ENCODE measurements at places on chromosomes 2 and 18.
A peak's percentile ranks its signal among the peaks of the same experiment; 100 is the strongest.

DNA sequence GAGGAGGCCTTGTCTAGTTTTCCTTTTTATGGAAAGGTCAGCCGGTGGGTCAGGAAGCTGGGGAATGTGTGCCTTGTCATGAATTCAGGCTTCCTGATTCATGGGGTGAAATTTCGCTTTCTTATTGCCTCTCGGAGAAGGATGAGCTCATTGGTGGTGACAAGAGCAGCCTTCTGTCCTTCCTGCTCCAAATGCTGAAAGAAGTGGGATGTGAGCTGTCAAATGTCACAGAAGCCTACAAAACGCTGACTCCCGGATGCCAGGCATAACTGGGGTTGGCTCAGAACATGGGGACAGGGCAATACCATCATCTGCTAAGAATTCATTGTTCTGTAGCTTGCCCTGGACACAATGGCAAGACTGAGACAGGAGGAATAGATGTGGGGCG, 55.8 kb upstream of the FAM136A start:
- DNase-seq, result no peak

DNA sequence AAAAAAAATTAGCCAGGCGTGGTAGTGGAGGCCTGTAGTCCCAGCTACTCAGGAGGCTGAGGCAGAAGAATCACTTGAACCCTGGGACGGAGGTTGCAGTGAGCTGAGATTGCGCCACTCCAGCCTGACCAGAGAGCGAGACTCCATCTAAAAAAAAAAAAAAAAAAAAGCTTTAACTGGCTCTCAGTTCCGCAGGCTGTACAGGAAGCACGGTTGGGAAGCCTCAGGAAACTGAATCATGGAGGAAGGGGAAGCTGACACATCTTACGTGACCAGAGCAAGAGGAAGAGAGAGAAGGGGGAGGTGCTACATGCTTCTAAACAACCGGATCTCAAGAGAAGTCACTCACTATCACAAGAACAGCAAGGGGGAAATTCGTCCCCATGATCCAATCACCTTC, 505.6 kb upstream of the SLC8A1 start:
- no peak for DNase-seq

- DNase-seq, result no peak
Measured at GRCh38 chr2:176157499-176158185, 535 bp downstream of the HOXD3 start.

- DNase-seq, result no peak
Measured at GRCh38 chr2:176089843-176090395, 2.6 kb upstream of the HOXD13 start.

DNA sequence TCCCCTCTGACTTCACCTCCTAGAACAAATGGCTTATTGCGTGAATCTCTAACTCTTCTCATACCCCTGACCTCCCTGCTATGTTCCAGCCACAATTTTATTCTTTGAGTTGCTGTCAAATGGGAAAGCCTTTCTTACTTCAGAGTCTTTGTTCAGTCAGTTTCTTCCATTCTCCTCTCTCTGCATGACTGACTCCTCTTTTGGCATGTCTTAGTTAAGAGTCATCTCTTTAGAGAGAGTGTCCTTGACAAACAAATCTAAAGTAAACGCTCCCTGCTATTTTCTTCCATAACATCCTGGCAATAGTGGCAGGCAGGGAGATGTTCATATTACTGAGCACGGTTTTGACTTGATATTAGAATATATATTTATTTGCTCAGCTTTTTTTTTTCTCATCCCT, 170.7 kb upstream of the ERBB4 start:
- DNase-seq, result no peak

DNA sequence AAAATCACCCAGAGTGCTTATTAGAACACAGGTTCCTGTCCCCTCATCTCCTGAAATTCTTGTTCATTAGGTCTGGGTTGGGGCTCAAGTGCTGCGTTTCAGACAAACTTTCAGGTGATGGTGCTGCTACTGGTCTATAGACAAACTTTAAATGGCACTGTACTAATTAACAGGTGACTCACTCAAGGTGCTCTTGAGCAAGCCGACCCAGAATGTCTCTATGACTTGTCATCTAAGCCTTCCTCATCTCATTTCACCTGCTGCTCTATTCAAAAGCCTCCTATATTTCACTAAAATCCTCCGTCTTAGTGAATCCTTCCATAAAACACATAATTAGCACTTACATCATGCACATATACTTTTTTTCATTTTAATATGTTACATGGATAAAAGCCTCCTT, 29.9 kb upstream of the STK39 start:
- no peak for DNase-seq

DNA sequence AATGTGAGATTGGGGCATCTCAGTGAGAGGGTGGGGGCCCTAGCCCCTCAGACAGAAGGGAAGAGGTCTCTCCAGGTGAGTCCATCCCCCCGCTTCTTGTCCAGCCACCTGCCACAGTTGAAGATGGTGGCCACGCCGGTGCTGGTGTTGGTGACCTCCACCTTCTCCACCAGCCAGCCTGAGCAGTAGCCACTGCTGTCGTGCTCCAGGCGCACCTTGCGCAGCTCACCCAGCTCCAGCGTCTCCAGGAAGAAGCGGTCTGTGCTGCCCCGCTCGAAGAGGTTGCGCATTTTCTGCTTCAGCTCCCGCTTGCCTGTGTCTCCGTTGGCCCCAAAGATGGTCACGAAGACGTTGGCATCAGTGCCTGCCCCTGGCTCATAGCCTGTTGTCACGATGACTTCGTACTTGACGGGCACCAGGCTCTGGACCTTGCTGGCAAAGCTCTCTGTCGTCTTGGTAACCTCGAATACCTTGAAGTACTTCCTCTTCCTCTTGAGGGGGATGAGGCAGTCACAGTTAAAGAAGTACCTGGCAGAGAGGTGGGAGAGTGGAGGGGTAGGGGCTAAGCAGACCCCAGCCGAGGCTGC, 179.5 kb downstream of the LOXHD1 start:
- no peak for DNase-seq

DNA sequence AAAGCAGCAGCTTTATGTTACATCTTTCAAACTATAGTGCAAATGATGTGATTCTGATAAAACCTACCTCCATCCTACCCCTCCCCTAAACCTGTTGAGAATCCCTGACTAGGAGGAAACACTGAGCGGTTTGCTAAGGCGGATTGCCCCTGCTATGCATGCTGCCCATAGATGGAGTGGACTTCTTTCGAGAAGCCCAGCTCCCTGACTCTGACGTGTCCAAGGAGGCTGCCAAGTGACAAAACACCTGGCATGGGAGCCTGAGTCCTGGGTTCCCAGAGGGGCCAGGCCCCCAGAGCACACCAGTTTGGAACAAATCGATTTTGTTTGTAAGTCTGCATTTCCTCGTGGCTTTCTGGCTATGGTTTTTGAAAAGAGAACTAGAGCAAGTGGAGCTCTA, 1.4 kb upstream of the UXS1 start:
- no peak for DNase-seq

GRCh38 chr2:239402666-239403065, 1.8 kb upstream of the HDAC4 start:
- DNase-seq, result no peak

DNA sequence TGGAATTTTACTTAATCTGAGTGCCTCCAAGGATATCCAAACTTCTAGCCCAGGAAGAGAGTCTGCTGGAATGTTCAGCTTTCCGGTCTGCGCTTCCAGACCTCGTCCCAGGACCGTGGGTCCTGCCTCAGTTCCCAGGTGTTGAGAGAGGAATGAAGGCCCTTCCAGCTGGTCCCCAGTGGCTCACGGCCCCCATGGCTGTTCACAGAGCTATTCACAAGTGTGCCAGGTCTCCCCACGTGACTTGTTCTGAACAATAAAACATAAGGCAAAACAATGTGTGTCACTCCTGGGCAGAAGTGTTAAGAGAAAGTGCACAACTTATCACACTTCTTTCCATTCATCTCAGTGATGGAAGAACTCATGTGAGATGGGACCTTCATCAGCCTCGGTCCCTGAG, 20.1 kb upstream of the TEX51 start:
- no peak for DNase-seq

- DNase-seq, result no peak
Measured at GRCh38 chr2:158928965-158929364, 39.5 kb upstream of the TANC1 start.

DNA sequence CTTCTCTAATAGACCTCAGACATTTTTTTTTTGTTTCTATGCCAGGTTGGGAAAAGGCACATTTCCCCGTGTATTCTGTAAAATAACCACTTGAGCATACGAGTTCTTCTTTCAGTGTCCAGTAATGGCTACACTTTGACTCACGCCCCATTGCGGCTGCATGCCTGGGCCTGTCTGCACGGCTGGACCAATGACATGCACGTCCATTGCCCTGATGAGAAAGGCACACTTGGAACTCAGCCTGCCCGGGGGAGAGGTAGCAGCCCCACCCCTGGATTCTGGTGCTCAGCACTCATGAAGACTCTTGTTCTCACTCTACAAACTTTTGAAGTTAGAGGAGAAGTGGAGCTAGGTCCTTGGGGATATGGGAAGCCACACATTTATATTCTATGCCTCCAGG, 5.8 kb downstream of the PCARE start:
- DNase-seq, result no peak

GRCh38 chr2:96933305-96934181, 52.8 kb downstream of the FAM178B start:
- no peak for DNase-seq

GRCh38 chr18:5726011-5726410, 169.3 kb downstream of the TMEM200C start:
- no peak for DNase-seq

DNA sequence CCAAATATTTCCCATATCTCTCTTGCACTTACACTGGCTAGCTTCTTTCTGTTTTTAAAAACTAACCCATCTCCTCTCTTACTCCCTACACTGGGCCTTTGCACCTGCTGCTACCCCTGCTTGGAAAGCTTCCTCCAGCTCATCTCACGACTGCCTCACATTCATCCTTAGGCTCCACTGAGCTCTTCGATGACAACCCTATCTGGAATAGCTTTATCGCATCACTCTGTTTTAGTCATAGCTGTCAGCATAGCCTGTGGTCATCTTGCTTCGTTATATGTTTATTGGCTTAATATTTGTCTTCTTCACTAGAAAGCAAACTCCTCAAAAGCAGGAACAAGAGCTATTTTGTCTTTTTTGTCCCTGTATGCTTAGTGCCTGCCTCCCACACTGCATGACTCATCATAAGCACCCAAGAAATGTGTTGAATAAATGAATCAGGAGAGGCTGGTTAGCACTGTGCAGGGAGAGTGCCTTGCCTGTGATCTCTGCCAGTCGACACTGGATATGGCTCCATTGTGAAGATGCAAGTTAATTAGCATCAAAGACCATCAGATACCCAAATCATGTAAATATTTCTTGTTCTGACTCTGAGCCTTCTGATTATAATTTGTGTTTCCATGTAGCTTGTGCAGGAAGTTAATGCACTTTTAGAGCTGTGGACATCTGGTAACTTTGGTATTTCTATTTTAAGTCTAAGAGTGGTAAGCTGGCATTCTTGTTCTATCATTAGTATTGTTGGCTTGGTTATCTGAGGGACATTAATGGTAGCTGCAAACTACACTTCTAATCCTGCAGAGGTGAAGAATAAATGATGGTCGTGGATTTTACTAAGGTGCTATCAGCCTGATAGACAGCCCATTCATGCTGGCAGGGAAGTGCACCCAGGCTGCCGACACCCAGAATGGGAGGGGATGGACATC, 10.3 kb upstream of the DYTN start:
- peak; percentile 19 for DNase-seq

GRCh38 chr2:191050640-191050987, 36.6 kb upstream of the STAT1 start:
- DNase-seq, result no peak

GRCh38 chr2:44686561-44686960, 254.9 kb upstream of the SIX3 start:
- DNase-seq, result no peak

- DNase-seq, result no peak
Measured at GRCh38 chr2:27203741-27204140, 8.1 kb upstream of the ATRAID start.

DNA sequence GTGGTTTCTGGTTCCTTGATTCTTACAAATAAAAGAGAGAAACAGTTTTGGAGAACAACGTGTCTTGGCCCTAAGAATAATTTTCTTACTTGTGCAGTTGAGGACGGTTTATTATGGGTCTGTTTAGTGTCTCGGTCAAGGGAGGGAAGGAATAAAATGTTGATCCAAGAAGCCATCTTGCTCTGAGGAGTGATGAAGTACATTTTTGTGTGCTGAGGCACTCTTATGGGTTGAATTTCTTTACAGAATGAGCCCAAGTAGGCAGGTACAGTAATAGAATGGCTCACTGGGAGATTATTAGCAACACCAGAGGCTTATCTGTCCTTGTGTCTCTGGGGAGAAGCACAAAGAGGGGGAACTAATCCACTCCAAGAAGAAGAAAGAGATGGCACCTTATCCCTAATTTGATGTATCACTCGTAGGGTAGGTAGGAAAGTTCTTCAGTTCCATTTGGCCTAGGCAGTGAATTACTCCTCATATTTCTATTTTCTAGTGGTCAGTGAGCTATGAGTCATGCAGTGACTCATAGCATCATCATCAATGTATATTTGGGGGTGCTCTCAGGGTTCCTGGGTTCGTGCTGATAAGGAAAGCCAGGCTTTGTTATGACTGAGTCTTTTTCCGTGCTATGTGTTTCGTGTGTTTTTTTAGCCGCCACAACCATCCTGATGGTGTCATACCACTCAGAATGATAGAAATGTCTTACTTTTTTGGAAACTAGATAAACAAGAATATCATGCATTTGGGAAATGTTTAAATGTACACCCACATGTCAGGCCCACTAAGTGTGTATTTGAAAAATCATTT, 250.1 kb upstream of the CTAGE1 start:
- no peak for DNase-seq

DNA sequence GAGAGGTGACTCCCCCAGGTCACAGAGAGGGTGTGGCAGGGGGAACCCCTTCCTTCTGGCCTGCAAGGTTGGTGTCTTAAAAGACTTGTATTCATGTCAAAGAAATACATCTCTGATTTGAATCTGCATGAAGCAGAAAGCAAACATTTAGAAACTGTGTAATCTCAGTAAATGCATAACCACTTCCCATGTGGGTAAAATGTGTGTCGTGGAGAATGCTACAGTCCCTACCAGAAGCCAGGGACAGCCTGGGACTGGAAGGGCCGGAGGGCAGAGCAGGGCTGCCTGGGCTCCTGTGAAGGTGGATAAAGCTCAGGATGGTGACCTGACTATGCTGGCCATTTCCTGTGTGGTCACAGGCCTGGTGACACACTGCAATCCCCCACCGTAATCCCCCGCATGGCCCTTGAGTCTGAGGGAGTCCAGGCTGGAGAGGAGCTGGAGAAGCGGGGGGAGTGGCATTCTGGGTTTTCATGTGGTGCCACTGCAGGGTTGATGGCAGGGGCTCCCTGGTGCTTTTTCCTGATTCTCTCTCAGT, 102.2 kb downstream of the LRRC30 start:
- DNase-seq, result no peak
